Suppressor macrophage treated with lipopolysaccharide for 4 hours (primary cell): ENCODE measurements at places on chromosomes 1 and 21.

- no peak for DNase-seq
These were observed 1325.8 kb upstream of the PRMT6 start for GRCh38 chr1:105730701-105731100.

- peak; percentile 57 for DNase-seq
These were observed 30.7 kb upstream of the KIAA1614 start for GRCh38 chr1:180881806-180882509.

GRCh38 chr1:244460197-244460596 is 876 bp upstream of the CATSPERE start:
- DNase-seq: peak; percentile 18

GRCh38 chr1:204313675-204314074 is 46.1 kb downstream of the PLEKHA6 start:
- DNase-seq: no peak

DNA sequence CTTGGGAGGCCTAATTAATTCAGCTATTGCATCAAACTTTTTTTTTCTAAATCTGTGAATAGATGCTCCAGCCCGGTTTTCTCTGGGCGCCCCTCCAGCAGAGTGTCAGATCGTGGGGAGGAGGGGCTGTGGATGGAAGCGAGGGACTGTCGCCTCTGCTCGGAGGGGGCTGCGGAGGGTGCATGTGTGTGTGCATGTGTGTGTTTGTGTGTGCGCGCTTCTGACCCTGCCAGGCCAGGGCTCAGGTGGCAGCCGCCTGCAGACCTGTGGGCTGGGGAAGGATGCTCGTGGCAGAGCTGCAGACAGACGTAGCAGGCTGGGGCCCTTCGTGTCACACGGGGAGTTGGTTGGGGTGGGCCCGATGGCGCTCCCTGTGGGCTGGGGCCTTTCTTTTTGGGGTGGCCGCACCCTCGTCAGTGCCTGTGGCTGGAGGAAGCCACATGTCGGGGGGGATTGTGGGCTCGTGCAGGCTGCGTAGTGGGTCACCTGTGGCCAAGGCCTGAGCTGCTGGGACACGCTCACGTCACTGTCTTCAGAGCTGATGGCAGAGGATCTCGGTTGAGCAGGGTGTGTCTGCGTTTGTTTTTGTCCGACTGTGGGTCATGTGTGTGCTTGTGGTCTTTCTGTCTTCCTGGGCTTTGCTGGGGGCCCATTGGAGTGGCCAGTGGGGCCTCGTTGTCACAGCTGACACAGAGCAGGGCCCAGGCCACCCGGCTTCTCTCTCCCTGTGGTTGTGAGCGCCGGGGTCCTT is 2.8 kb downstream of the SKI start:
- no peak for DNase-seq

DNA sequence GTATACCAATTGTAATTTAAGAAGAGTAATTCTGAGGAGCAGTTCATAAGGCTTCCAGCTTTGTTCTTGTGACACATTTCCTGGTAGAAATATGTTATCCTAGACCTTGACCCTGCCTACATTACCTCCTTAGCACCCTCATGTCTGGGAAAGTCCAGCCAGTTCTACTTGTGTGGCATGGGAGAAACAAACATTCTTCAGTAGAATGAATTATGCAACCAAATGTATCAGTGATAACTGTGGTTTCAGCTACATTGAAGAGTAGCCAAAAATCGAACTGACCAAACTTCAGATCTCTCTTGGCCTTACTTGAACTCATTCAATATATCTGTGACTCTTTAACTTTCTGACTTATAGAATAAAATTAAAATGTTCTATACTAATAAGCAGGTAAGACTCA is 308.1 kb upstream of the LYPLAL1 start:
- DNase-seq: no peak

DNA sequence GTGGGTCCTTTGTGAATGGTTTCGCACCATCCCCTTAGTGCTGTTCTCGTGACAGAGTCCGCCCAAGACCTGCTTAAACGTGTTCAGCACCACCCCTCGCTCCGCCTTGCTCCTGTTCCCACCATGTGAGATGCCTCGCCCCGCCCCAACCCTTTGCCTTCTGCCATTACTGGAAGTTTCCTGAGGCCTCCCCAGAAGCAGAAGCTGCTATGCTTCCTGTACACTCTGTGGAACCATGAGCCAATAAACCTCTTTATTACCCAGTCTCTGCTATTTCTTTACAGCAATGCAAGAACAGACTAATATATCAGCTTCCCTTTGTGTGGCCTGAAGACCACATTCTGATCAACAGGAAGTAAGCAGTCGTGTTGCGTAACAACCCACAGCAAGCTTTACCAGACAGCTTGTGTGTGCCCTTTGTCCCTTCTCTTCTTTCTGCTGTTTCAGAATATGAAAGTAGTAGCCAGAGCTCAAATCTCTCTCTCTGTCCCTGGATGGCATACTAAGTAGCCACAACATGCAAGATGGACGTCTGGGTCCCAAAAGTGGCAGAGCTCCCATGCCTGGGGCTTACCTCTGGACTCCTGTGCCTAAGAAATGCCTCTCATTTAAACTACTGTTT is 14.1 kb downstream of the HENMT1 start:
- DNase-seq: peak; percentile 94

DNA sequence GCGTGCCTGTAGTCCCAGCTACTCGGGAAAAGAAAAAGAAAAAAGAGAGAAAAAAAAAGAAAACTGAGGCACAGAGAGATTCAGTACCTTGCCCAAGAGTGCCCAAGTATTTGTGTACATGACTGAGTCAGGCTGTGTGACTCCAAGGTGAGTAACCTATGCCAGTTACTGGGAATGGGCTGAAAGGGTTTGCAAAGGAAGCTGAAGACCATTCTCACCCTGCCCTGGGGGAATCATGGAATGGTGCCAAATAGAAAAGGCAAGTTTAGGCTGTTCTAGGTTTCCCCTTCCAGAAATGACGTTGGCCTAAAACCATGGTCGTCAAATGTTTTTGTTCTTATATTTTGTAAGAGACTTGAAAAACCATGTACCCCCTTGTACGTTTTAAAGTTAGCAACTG is 37.9 kb upstream of the LRIG2 start:
- no peak for DNase-seq

- no peak for DNase-seq
These were observed 496.9 kb upstream of the CAMK1G start for GRCh38 chr1:209086486-209087192.

- DNase-seq: no peak
These were observed 205.9 kb upstream of the VAMP3 start for GRCh38 chr1:7565099-7565750.

DNA sequence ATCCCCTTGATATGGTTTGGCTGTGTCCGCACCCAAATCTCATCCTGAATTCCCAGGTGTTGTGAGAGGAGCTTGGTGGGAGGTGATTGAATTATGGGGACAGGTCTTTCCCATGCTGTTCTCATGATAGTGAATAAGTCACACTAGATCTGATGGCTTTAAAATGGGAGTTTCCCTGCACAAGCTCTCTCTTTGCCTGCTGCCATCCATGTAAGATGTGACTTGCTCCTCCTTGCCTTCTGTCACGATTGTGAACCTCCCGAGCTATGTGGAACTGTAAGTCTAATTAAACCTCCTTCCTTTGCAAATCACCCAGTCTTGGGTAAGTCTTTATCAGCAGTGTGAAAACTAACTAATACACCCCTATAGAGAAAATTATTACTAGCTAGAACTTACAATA is 959.5 kb upstream of the ADGRL2 start:
- DNase-seq: no peak

DNA sequence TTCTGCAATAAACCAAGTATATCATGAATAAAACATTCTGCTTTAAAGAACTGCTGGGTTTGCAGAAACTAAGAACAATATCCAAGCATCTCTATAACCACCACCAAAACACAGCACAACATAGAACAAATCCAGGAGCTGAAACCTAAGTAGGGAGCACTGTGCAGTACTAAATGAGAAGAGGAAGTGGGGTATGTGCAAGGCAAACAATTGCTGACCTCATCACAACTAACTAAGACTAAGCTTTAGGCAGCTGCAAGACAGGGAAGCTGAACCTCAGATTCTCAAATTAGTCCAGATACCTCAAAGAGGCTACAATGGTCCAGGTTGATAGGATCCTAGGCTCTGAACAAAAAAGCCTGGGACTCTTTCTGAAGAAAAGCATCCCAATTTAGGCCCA is 172.6 kb downstream of the SLC44A5 start:
- DNase-seq: no peak

- no peak for DNase-seq
These were observed 446.8 kb upstream of the PLXNA2 start for GRCh38 chr1:208691012-208691411.

GRCh38 chr1:12424793-12425192 is 193.2 kb downstream of the DHRS3 start:
- DNase-seq: no peak
